CD4-positive, alpha-beta T cell treated with Interferon alpha-2 for 1 hour (primary cell): ENCODE measurements at places on chromosomes 4 and X.
A peak's percentile ranks its signal among the peaks of the same experiment; 100 is the strongest.

DNA sequence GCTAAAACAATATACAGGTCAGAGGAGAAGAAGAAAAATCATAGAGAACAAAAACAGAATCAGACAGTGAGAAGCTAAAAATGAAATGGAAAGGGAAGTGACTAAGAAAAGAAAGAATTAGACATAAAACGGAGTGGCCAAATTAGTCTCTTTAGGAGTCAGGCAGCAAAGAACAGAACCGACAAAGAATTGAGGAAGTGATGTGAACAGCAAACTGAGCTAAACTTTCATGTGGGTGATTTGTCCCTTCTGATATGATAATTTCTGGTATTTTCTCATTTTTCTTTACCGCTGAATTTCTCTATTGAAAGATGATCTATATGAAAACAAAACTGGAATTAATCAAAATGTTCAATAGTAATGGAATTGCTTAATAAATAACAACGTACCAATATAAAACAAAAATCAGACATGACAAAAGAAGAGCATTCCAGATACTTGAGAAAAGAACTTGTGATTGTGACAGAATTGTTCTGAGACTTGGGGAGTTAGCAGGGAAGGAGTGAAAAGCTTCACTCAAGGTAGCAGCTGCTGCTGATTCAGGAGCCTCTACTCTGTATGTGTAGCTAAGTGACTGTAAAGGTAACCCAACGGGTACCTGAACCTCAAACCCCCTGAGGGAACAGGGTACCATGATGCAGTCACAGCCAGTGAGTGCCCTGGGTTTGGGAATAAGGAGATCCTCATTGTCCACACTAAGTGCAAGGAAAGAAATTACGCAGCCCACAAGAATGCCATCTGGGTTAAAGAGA lies 8.8 kb downstream of the TAPT1 start:
- no peak for DNase-seq

GRCh38 chrX:100995469-100995868 lies 26.0 kb downstream of the ARL13A start:
- no peak for DNase-seq

- no peak for DNase-seq
These were observed 27.0 kb downstream of the ENPP6 start for GRCh38 chr4:184190711-184191110.

- no peak for DNase-seq
These were observed 13.6 kb downstream of the ELOVL6 start for GRCh38 chr4:110184791-110185155.

DNA sequence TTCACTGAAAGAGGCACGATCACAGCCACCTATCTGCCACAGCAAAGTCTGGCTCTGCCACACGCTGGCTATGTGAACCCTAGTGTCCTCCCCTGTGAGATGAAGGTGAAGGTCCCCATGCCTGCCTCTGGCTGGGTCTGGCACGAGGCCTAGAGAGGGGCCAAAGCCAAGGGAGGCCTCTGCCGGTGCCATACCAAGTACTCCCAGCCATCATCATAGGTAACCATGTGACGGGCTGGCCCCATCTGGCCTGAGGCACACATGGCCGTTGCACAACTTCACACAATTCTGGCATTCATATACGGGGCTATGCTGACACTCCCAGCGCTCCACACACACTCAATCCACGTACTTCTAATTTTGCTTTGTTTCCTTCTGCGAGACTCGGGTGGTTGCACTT lies 15.3 kb downstream of the NOP14 start:
- no peak for DNase-seq

DNA sequence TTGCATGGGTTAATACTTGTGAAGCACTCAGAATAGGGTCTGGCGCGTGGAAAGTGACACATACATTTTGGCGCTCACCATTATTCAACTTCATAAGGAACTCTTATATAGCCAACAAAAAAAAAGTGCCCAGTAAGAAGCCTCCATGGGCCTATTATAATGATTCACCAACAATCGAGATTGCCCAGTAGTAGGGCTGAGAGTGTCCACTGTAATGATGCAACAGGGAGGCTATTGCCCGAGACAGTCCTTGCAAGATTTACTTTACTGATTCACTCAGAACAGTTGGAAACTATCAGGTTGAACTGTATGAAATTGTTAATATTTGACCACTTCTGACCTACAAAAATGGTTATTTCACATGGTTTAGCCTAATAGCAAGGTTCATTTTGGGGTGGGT lies 86.0 kb downstream of the PJA1 start:
- DNase-seq: no peak

DNA sequence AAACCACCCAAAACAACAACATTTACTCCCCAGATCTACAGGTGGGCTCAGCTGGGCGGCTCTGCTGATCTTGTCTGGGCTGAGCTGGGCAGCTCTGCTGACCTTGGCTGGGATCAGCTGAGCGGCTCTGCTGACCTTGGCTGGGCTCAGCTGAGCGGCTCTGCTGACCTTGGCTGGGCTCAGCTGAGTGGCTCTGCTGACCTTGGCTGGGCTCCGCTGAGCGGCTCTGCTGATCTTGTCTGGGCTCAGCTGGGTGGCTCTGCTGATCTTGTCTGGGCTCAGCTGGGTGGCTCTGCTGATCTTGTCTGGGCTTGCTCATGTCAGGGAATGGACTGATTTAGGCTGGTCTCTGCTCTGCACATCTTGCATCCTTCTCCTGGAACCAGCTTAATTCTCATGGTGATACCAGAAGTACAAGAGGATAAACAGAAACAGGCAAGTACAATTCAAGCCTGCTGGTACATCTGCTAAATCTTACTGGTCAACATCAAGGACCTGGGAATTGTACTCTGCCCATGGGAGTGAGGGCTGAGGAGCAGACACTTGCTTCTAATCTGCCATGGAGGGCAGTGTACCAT lies 248.5 kb upstream of the PSAPL1 start:
- DNase-seq: no peak

DNA sequence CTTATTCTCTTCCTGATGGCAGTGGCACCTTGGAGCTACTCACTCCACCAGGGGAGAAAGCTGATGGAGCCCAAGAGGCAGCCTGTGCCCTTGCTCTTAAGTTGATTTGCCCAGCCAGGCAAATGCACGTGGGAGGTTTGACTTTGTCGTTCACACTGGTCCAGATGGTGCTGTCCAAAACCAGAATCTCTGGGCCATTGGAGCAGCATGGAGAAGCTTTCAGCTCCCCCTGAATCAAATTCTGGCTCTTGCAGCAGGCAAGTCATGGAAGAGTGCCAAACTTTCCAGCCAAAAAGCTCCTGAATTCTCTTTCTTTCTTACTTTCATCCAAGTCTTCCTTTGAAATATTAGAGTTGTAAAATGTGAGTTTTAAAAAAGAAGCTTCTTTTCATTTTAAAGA lies 970.4 kb downstream of the RPA4 start:
- DNase-seq: no peak

DNA sequence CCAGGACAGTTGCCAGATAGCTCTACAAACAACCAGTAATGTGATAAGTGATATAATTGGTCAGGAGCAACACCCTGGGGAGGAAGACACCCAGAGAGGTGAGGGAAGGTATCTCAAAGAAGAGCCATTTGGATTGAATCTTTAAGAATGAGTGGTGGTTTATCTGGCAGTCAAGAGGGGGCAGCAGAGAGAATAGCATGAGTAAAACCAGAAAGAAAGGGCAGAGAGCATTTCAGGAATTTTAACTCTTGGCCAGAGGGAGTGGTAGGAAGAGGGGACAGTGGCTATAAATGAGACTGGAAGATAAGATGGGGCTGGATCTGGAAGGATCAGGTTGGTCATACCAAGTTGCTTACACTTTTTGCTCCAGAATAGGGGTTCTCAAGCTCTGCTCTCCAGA lies 5.9 kb upstream of the SEPTIN6 start:
- peak; percentile 56 for DNase-seq

- no peak for DNase-seq
These were observed 72.6 kb downstream of the GC start for GRCh38 chr4:71711044-71711984.

DNA sequence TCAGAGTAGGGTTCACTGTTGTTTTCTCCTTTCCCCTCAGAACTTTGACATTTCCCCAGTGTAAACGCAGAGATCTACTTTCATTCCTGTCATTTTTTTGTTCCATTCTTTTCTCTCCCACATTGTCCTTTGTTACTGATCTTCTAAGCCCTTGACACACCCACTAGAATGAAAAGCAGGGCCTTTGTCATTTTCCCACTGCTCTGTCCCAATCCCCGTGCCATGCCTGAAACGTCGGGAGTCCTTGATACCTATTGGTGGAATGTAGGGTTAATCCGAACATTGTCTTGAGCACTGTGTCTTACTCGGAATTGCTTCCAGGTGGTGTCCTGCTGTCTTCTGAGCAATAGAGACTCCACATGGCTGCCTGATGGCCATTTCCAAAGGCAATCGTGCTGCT lies 887.1 kb upstream of the FRG1 start:
- no peak for DNase-seq

DNA sequence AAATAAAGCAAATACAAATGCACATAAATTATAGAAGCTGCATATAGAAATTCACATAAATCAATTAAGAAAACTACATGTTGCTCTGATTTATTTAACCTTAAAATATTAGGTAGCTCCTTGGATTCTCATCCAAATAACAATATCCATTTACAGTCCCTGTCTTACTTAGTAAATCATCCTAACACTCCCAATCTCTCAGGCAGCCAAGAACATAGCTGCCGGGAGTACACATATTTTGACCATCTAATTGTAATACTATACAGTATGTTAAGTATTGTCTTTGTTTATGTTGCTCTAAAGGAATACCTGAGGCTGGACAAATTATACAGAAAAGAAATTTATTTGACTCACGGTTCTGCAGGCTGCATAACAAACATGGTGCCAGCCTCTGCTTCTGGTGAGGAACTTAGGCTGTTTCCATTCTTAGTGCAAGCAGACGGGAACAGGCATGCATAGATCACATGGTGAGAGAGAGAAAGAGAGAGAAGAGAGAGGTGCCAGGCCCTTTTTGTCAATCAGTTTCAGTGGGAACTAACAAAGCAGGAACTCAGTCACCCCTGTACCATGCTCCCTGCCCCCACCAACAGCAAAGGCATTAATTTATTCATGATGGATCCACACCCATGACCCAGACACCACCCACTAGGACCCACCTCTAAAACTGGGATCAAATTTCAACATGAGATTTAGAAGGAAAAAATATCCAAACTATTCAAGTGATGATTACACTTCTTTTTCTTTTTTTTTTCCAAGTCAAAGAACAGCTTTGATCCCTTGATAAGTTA lies 614.8 kb upstream of the TECRL start:
- no peak for DNase-seq

DNA sequence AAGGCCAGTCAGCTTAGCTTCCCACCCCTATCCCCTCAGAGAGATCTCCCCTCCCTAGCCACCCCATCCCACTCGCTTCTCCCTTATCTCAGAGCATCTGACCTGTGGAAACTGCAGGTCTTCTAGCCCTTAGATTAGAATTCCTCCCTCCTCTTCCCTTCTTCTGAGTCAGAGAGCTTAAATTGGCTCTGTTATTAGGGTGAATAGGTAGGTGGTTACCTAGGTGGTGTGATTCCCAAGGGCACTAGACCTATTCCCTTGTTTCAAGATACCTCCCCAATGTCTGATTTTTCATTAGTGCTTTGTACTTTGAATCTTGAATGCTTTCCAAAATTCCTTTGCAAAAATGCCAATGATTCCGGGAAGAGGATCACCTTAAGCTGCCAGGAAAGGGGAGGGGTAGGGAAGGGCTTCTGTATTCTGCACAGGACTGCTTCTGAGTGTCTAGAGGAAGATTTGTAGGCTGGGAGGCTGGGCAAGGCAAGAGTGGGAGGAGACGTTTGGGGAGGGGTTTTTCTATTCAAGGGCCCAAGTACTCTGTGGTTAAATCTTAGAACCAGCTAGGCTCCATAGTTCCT lies 24.5 kb upstream of the MSN start:
- DNase-seq: no peak

DNA sequence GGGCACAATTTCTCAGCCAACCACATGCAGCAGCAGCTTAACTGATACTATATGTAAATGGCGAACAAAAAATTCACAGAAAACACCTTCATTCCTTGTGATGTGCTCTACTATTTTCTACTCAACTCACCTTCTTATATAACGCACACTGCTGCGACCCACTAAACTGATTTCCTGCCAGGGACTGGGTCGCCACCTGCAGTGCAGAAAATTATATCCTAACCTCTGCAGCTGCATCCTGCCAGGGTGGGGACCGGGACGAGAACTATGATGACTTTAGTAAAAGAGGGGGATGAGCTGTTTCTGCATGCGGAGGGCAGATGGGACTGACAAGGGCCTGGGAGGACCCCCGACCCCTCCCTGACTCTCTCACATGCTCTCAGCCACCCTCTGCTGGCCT lies 27.4 kb downstream of the ABLIM2 start:
- no peak for DNase-seq

GRCh38 chrX:138745196-138745595 lies 33.7 kb upstream of the FGF13 start:
- DNase-seq: no peak

DNA sequence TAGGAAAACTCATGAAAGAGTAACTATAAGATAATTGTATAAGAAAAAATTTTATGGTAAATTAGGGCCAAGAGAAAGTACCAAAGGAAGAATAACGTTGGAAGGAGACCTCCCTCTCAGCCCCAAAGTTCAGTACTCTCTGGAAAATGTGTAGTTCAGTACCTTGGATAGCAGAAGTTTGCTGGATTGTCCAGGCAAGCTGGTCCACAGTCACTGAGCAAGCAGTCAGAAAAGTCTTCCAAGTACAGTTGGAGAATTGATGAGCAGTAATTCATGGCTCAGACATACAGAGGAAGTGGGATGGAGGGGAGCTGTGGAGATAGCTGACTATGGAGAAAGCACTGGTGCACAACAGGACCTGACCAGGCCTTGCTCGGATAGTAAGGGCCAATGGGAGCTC lies 598.2 kb upstream of the NDST4 start:
- no peak for DNase-seq

- DNase-seq: no peak
These were observed 14.6 kb downstream of the NDUFB11 start for GRCh38 chrX:47129899-47130358.

DNA sequence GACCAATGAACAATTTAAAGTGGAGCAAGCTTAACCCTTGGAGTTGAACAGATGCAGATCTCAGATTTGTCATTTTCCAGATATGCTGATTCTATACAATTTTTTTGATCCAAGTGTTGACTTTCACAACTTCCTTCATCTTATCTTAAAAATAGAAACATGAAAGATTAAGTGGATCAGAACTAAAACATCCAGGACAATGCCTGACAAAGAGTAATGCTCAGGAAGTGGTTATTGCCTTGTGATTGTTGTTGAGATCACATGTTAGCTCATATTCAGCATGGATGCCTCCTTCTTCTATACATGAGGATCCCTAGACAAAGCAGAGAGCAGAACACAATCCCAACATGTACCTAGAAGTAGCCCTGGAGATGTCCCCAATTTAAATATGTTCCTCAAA lies 160.9 kb downstream of the PPARGC1A start:
- no peak for DNase-seq
